ENCODE measurements at places on chromosomes 16 and 17.
A peak's percentile ranks its signal among the peaks of the same experiment; 100 is the strongest.

DNA sequence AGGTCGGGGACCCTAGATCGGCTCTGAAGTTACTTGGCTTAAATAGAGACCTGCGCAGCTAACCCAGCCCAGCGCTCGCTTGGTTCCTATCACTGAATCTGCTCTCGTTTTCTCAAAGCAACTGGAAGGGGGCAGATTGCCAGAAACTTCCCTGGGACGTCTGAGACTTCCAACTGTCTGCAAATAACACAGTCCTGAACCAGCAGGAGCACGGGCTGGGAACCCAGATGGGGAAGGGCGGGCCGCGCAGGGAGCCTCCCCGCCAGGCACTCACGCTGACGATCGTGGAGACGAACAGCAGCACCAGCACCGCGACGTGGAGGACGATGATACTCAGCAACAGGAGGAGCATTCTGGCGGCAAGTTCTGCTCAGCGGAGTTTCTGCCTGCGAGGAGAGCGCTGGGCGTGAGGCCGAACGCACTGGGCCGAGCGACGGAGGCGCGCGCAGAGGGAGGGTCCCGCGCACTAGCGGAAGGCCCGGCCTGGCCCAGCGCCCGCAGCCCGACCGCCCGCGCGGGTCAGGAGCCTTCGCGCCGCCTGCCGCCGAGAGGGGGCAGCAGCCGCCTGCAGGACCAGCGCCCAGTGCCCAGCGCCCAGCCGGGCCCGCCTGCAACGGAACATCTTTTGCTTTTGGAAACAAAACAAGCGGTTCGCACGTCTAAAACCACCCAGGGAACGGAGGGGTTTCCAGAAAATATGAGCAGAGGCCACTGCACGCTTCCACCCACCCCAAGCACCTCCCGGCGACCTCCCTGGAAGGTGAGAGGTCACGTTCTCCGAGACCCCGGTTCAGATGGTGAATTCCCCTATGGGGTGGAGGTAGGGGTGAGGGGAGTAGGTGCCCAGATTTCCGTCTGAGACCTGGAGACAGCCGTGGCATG is 4.5 kb downstream of the PMP22 start:
- DNase-seq: peak; percentile 25

- DNase-seq: peak; percentile 12
Observed at GRCh38 chr16:23877107-23878070, 41.6 kb downstream of the PRKCB start.

DNA sequence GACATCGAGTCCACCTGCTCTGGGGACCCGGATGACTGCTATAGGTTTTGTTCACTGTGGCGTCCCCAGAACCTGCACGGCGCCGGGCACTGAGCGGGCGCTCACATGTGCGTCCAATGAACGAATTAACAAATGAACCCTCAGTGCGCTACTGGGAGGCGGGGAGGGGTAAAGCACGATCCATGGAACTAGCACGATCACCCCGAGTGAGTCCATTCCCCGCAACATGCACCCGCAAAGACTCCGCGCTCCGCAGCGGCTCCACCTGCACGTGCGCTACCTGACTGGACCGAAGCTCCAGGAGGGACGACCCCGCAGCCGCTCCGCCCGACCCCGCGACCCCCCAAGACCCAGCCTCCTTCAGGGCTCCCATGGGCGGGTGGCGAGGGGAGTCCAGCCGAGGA is 491 bp downstream of the TRAP1 start:
- DNase-seq: peak; percentile 15

DNA sequence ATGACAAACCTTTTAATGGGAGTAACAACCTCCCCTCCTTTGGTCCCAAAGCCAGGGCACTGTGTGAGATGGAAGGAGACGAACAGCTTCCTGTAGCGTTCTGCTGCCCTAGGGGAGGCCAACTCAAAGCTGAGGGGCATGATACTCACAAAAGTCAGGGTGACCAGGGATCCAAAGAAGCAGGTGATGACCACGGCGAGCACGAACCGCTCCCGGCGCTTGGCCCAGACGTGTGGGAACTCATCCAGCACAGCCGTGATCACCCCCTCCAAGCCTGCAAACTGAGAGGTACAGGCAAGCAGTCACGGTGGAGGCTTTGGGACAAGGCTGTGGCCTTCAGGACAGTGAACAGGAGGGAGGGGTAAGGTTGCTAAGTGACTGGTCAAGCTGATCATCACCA is 25.1 kb downstream of the SLC6A4 start:
- DNase-seq: no peak

- DNase-seq: no peak
Observed at GRCh38 chr16:64950262-64950661, 171.6 kb downstream of the CDH11 start.

GRCh38 chr16:78122774-78123315 is 23.4 kb downstream of the WWOX start:
- DNase-seq: peak; percentile 57

- no peak for DNase-seq
Observed at GRCh38 chr17:55152236-55152635, 112.5 kb upstream of the HLF start.

DNA sequence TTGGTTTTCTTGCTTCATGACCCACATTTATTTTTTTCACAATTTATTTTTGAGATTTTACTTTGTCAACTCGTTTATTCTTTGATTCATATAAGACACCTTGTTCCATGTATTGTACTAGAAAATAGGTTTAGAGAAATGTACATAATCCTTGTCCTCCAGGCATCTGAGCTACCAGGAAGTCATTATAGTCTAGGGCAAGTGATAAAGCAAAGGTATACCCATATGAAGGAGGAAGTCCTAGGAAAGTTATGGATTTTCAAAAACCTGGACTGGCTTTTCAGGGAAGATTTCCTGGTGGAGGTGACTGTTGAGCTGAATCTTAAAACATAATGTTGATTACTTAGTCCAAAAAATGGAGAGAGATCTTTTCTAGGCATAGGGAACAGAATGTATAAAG is 98.8 kb upstream of the SHISA6 start:
- DNase-seq: no peak

- DNase-seq: no peak
Observed at GRCh38 chr17:78789149-78789662, 7.1 kb upstream of the CYTH1 start.

GRCh38 chr17:13114601-13115031 is 96.8 kb upstream of the ELAC2 start:
- DNase-seq: no peak

DNA sequence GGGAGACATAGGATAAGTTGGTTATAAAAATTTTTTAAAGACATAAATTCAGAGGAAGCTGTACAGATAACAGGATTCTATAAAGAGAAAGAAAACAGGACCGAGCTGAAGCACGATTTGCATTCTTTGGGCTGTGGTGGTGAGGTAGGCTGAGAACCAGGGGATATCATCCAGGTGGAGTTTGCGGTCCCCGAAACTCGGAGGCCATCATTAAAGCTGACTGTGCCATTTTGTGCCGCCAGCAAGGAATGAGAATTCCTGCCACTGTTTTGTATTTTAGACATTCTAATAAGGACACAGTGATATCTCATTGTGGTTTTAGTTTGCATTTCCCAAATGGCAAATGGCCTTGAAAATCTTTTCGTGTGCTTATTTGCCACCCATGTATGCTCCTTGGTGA is 197.9 kb downstream of the IRF8 start:
- no peak for DNase-seq

DNA sequence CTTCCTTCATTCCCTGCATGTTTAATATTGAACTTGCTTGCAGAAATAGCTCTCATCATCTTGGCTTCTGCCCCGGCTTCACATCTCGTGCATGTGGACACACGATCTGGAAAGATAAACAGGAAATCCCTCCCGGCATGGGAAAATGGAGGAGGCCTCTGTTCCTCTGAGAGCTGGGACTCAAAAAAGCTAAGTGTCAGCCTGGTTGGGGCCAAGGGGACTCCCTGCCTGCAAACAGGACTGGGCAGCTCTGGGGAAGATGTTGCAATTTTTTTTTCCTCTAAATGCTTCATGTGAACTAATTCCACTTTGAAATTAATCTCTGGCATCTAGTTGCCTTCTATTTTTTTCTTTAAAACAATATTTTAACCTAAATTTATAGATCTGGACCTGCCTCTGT is 24.8 kb downstream of the ITPRIPL2 start:
- no peak for DNase-seq

DNA sequence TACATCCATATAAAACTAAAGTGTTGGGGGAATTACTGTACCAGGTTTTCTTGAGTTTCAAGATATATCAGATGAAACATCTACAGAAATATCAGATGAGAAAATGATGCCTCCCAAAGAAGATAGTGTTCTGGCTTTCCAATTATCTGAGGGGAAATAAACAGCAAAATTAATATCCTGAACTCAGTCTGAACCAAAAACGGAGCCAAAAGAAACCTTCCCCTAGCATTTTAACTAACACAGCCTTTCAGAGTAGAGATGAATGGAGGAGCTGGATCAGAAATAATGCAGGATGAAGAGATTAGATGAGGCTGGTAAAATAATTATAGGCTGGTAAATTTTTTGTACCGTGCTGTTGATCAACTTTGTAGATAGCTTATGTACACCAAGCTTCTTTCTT is 16.2 kb downstream of the ERCC4 start:
- no peak for DNase-seq

- no peak for DNase-seq
Observed at GRCh38 chr16:86259499-86259898, 250.8 kb upstream of the FOXF1 start.

DNA sequence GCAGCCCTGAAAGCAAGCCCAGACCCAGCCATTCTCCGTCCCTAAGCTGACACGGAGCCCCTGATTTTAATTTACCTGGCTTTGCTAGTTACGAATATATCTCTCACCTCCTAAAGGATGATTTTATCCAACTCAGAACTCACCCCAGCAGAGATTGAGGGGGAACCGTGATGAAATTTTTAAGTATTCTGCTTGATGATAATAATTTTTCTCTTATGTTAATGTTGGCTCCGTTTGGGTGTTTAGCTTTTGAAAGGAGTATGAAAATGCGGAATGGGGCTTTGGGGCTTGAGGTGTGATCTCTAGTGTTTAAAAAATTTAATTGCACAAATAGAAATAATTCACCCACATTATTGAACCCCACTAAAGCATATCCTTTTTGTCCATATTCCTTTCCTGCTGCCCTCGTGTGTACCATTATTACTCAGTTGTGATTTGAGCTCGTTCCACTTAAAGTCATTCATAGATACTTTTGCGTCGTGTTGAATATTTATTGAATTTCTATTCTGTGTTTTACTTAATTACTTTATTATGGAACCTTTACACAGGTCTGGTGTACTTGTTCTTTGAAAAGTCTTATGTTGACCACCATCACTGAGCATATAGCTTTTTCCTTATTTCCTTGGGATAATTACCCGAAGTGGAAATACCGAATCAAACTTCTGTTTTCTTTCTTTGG is 775 bp downstream of the PRPSAP2 start:
- DNase-seq: no peak

- no peak for DNase-seq
Observed at GRCh38 chr17:28970879-28971278, 19.6 kb upstream of the PHF12 start.

- peak; percentile 53 for DNase-seq
Observed at GRCh38 chr16:6643080-6643686, 689.5 kb upstream of the RBFOX1 start.

GRCh38 chr16:67184995-67185650 is 1.4 kb upstream of the MATCAP1 start:
- peak; percentile 83 for DNase-seq

DNA sequence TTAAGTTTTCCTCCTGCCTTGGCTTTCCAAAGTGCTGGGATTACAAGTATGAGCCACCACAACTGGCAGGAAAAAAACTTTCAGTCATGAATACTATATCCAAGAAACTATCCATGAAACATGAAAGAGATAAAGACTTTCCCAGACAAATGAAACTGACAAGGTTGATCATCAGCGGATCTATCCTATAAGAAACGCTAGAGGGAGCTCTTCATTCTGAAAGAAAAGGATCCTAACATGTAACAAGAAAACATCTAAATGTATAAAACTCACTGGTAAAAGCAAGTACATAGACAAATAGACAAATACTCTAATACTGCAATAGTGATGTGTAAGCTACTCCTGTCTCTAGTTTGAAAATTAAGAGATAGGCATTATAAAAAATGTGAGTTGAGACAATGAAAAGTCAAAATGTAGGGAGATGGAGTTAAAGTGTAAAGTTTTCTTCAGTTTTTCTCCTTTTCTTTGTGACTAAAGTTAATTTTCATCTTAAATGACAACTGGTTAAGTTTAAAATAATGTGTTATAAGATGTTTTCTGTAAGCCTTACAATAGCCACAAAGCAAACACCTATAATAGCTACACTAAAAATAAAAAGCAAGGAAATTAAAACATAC is 79.6 kb upstream of the TEKT1 start:
- peak; percentile 62 for DNase-seq

DNA sequence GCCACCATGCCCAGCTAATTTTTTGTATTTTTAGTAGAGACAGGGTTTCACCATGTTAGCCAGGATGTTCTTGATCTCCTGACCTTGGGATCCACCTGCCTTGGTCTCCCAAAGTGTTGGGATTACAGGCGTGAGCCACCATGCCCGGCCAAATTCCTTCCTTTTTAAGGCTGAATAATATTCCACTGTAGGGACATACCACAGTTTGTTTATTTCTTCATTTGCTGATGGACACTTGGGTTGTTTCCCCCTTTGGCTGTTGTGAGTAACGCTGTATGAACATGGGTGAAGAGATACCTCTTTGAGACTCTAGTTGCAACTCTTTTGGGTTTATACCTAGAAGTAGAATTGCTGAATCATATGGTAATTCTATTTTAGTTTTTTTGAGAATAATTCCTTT is 13.1 kb upstream of the MGAT5B start:
- no peak for DNase-seq

DNA sequence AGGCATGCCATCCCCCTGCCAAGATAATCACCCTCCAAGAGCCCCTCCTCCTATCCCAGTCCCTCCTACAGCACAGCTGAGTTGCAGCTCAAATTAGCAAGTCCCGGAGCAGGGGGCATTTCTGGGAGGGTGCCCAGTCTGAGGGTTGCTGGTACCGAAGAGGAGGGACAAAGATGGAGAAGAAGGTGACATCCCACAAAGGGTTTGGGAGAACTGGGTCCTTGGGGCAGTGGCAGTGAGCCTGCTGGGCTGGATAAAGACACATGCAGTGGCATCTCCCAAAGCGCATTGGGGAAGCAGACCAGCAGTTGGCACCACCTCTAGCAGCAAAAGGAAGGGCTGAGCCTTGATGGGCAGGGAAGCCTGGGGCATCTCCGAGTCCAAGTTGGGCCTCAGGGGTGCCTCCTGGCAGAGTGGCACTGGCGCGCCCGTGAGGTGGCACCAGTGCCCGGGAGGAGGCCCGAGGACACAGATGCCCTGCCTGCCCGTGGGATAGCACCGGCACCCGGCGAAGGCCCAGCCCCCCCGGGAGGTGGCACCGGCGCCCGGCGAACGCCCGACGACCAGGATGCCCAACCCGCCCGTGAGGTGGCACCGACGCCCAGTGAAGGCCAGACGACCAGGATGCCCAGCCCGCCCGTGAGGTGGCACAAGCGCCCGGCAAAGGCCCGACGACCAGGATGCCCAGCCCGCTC is 622 bp downstream of the TOM1L2 start:
- DNase-seq: peak; percentile 10

DNA sequence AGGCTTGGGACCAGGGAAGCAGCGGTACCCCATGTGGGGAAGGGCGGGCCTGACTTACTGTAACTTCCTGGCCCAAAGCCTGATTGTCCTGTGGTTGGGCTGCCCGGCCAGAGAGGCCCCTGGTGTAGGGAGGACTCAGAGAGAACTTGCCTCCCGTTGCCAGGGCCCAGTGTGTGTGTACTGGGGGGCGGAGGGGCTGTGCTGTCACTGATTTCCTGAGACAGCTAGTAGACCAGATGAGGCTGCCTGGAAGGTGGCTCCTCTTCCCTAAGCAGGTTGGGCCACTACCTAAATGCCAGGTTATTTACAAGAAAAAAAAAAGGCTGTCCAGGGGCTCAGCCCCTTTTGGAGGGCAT is 16.7 kb downstream of the SOCS3 start:
- DNase-seq: no peak

GRCh38 chr17:65417406-65418221 is 143.8 kb downstream of the AXIN2 start:
- DNase-seq: no peak

GRCh38 chr17:16989953-16990860 is 18.3 kb upstream of the TNFRSF13B start:
- DNase-seq: no peak

All from CD4-positive, alpha-beta T cell treated with Interleukin-2 at 100 ng/mL for 4 hours (primary cell).